ENCODE measurements at places on chromosomes 7 and 10.

GRCh38 chr7:115475761-115476385, 554.0 kb downstream of the MDFIC start:
- no peak for DNase-seq

DNA sequence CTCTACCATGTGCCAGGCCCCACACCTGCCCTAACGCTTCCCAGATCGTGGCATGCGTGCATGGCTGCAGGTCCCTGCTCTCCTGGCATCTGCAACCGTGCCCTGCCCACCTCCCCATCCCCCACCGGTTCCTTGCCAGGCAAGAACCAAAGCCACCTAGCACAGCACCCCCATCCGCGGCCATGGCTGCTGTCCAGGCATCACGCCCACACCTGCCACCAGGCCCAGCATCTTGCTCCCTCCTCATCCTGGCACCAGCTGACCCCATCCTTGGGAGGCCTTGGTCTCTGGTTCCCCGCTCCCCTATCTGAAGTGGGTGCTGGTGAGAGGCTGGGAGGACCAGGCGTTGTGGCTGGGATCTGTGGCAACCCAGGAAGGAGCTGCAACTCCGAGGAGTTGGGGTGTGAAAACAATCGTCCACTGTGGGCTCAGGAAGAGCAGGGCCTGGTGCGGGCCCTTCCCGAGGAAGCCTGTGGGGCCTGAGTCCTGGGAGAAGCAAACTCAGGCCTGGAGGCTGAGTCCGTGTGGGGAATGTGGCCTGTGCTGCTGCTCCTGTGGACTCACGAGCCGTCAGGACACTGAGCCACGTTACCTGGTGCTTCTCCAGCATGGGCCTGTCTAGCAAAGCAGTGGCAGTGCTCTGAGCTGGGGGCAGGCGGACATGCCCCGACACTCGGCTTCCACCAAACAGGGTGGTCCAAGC, 417.1 kb downstream of the DNAJB6 start:
- no peak for DNase-seq

DNA sequence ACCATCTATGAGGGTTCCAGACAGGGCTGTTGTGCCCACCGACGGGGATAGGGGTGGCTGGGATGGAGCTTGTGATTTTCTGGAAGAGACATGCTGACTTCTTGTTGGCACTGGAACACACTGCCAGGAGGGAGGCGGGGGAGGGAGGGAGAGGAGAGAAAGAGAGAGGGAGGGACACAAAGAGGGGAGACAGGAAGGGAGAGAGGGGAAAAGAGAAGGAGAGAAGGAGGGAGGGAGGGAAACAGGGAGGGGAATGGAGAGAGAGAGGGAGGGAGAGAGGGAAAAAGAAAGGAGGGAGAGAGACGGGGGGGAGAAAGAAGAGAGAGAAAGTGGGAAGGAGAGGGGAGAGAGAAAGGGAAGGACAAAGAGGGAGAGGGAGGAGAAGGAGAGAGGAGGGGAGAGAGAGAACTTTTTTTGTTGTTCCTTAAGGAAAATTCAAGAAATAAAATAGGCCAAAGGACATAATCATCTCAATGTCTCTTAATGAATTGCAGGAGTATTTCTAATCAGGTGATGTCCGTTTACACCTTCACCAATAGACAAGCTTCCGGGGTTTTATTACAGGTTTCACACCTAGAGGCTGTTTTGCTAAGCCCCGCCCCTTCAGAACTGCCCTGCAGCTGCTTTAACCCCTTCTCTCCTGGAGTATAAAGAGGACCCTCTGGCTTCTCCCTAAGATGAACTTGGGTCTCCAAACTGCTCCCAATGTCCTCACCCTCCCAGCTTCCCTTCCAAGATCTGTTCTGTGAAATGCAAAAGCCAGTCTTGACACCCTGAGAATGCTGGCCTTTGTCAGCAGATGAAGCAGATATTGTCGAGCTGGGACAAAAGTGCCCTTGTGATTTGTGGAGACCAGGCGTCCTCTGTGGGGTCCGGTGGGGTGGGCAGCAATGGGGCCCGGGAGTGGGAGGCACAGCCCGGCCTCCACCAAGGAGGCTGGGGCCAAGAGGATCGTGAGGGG, 82.0 kb upstream of the GTF2IRD1 start:
- no peak for DNase-seq

DNA sequence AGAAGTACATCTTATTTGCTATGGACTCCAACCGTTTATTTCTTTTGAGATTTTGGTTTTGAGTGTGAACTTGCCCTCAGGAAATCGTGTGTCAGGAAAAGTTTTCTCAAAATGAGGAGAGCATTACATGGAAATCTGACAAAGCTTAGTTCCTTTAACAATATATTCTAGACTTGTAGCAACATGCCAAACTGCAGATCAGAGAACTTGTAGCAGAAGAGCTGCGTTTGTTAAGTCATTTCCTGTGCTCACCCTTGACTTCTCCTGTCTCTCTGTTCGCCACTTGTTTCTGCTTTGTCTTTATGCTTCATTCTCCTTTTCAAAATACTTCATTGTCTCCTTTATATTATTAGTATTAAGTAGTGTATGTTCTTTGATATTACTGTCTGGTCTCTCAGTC, 116.6 kb upstream of the FOXP2 start:
- no peak for DNase-seq

DNA sequence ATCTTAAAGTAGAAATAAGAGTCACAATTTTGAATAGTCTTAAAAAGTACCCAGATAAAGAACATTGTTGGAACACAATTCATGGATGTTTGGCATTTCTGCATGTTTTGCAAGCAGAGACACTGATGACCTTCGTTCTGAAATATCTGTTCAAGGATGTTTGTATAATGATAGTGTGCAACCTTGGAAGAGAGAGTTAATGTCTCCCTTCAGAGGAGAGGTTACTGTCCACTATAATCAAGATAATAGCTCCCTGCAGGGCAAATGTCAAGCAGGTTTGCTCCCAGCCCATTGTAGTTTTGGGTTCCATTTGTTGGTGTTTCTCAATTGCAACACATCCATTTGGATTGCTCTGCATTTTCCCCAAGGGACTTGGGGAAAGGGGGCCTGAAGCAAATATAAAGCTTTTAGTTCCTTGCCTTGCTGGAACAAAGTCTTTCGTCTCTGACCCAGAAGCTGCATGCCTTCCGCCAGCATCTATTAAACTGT, 45.2 kb downstream of the COL1A2 start:
- no peak for DNase-seq

GRCh38 chr7:15430191-15430590, 131.6 kb downstream of the AGMO start:
- no peak for DNase-seq

GRCh38 chr10:67609996-67610793, 85.8 kb downstream of the CTNNA3 start:
- DNase-seq, result no peak

DNA sequence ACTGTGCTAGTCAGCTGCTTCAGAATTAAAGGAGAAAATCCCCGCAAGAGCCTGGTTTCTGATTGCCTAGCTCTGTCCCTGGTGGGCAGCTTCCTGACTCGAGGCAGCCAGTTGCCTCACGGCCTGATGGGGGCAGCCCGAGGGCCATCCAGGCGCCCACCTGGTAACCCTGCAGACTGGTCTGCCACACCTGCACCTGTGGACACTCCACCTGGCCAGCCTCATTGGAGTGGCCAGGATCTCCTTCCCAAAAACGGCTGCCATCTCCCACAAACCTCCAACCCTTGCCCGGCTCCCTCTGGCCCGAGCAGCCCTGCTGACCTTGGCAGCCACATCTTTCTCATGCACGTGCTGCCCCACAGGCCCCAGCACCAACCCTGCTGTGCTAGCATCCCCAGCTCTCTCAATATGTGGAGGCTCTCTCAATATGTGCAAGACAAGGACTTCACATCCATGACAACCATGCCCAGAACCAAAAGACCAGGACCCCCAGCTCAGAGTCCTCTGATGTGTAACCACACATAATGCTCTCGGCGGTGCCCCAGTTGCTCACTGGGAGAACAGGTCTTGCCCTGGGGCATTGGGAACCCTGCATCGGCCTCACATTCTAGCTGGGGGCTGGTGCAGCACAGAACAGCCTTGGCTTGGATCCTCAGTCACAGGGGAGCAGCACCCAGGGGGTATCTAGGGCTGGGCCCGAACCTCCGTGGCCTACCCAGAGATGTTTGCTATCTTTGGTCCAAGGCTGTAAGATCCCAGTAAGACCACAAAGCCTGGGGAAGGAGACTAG, 14.6 kb downstream of the DRGX start:
- DNase-seq, result no peak

- peak; percentile 64 for DNase-seq
These were observed 10.3 kb upstream of the HSPB1 start for GRCh38 chr7:76292213-76292573.

All from myocyte (in vitro differentiated cells).